ENCODE measurements at places on chromosomes 7 and 10.

GRCh38 chr10:51073453-51074237 lies 642 bp upstream of the PRKG1 start:
- peak; percentile 42 for DNase-seq

DNA sequence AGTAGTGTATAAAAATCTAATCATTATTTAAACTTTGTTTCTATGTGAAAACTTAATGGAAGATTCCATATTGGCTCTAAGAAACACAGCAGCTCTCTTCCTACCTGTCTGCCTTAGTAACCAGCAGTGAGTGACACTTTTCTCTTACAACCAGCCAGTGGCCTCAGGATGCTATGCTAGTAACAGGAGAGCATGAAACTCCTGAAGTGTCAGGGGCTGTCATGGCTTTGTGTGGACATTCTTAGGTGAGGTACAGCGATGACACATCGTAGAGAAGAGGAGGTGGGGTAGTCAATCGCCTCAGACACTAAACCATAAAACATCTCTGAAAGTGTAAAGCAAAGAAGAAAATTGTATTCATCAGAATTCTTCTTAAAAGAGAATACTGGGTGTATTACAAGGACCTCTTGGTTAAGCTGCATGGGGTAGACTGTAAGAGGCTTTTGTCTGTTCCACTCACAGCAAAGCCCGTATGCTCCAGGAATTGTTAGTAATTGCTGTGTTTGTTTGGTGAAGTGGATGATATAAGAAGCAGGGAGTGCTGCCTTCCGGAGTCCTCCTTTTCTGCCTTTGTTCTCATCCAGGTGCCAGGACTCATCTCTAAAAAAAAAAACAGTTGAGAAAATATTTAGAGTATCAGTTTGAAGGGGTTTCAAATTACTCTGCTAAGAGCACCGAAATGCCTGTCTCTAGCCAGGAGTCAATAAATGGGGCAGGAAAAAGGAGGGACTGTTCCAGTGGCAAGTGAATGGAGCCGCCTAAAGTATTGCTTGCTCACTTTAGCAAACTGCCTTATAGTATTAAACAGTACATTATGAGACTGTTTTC lies 518.8 kb downstream of the CNTNAP2 start:
- DNase-seq = no peak

GRCh38 chr10:123424537-123424936 lies 241.6 kb upstream of the GPR26 start:
- DNase-seq = no peak

DNA sequence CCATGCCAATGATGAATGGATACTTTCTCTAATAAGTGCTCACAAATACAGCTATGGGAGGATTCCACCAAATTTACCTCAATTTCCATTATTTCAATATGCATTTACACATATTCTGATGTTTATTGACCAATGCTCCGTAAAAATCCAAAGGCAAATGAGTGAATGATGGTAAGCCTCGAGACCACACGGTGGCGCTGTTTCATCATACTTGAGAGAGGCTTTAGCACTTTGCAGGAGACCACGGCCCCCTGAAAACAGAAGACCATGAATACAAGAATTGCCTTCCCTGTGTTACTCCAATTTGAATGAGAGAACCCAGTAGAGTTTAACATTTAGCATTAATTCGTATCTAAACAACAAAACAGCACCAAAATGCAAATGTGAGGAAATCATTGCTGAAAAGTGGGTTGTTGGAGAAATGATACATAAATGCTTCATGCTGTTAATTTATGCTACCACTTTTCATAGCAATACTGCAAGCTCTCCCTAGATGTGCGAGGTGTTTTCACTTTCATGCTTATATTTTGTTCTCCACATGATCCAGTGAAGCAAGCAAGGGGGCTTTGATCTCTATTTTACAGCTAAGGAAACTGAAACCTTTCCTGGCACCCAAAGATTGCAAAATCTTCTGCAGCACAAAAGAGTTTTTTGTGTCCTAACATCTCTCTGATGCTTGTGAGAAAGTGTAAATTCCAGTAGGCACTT lies 35.4 kb downstream of the TRIL start:
- peak; percentile 82 for DNase-seq

- DNase-seq = no peak
These were observed 4.2 kb upstream of the PILRA start for GRCh38 chr7:100369105-100369504.

DNA sequence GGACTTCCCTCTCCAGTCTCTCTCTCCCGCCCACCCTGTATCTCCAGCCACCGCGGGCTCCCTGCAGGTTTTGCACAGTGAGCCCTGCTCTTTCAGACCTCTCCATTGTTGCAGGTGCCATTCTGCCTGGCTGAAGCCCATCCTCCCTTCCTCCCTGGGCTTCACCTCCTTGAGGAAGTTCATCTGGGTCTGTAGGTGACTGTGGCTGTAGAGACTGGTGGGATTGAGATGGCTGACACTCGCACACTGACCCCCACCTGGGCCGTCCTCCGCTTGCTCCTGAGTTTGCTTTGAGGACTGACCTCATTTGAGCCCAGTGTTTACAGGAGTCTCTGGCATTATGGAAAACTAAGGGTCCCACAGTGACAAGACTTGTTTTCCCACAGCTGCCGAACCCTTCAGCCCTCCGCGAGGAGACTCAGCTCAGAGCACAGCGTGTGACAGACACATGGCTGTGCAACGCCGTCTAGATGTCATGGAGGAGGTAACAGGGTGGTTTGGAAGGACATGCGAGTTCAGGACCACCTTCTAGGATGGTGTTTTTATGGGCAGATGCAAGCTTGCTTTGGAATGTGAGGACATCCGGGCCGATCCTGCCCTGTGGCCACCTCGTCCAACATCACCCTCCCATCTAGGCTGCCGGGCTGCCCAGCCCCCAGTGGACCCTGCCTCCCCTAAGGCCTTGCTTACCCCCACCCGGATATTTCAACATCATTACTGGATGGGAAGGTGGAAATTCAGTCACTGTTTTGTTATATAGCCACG lies 9.3 kb downstream of the PLAC9 start:
- no peak for DNase-seq

DNA sequence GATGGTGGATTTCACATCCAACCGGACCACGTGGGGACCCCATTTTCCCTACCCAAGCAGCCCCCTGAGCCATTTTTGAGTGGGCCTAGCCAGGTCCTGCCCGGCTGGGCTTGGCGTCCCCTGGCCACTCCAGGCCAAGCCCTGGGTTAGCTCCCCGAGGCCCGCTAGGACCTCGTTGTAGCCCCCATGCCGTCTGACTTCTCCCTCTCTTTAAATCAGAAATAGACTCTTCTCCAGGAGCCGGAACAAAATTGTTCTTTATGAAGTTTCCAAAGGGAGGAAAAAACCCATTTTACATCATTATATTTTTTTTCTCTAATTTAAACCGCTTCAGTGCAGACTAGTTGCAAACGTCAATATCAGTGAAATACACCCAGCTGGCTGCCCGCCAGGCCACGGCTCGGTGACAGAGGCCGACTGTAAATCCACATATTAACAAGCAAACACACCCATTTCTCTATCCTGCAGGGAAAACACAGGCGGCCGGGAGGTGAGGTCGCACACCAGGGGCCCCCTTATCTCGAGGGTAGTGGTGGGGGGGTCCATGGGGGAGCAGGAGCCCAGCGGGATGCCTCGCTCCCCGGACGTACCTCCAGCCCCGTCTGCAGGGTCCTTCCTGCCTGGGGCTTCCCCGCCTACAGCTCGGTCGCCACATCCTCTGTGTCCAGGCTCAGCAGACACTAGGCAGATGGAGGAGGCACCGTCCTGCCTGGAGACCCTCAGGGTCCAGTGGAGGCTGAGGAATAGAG lies 72.7 kb downstream of the ELFN1 start:
- no peak for DNase-seq

DNA sequence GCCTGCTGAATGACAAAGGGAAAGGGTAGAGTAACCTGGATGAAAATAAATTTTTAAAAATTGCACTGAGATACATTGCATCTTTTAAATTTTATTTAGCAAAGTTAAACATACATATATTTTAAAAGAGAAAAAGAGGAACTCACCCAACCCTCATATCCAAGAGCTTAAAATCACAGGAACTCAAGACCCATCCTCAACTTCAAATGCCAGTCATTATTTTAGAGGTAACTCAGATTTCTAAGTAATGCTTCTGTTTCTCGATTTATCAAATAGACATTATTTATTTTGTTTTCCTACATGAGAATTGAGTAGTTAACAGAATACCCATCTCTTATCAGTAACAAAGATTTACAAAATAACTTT lies 32.4 kb upstream of the KMT2E start:
- no peak for DNase-seq

DNA sequence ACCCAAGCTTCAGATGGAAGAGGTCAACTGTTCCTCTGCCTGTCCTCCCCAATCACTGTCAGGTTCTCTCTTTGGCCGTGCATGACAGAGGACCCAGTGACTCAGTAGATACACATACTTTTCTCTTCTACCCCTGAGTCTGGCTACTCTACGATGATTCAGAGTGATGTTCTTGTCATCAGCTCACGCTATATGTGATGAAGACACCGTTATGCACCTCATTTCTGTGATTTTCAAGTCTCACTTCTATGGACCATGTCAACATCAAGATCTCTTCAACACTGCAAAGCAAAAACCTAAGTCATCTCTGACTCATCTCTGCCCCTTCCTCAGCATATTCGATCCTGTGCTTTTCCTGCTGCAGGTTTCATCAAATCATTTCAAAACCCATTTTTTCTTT lies 76.6 kb upstream of the DGKI start:
- no peak for DNase-seq

- DNase-seq = no peak
These were observed 488 bp downstream of the MTERF1 start for GRCh38 chr7:91880016-91880412.

- no peak for DNase-seq
These were observed 24.0 kb downstream of the HOXA1 start for GRCh38 chr7:27071622-27072390.

DNA sequence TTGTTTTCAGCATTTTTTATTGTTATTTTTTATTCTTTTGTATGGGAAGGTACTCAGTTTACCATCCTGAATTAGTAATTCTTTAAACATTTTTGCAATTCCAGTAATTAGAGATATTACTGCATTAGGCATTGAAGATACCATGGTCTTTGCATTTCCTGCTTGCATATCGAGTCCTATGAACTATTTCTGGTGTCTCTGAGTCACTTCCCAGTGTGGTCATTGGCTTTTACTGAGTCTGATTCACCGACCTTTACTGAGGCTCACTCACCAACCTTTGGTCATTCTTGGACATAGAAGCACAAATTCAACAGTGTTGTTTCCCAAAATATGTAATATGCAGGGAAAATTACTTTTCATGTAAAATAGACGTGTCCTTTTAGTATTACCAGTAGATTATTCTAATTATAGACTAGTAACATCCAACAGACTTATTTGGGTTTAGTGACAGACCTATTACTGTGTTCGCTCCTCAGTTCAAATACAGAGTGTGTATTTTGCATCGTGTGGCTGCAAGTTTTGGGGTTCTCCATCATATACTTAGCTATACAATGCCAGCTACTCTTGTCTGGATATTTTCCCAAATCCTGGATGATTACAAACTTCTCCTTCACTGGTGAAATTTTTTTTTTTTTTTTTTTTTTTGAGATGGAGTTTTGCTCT lies 180.7 kb upstream of the PRSS1 start:
- DNase-seq = no peak

GRCh38 chr7:46859963-46860475 lies 721.9 kb downstream of the TNS3 start:
- no peak for DNase-seq

GRCh38 chr7:79822620-79823240 lies 311.9 kb upstream of the GNAI1 start:
- no peak for DNase-seq

GRCh38 chr10:69091143-69091651 lies 3.3 kb downstream of the SRGN start:
- no peak for DNase-seq

DNA sequence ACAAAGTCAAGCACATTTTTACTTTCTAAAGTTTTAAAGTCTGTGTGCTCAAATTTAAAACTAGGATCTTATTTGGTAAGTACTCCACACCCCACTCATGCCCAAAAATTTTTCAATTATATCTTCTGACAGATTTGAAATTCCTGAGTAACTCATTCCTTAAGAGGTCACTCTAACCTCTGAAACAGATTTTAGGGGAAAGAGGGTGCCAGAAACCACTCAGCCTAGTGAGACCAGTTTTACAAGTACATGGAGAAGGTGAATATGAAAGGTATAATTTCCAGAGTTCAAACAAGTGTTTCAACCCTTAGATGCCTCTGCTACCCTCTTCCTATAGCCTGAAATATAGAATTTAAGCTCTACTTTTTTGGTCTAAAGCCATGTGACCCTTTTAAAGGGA lies 79.2 kb downstream of the C7orf25 start:
- DNase-seq = no peak

DNA sequence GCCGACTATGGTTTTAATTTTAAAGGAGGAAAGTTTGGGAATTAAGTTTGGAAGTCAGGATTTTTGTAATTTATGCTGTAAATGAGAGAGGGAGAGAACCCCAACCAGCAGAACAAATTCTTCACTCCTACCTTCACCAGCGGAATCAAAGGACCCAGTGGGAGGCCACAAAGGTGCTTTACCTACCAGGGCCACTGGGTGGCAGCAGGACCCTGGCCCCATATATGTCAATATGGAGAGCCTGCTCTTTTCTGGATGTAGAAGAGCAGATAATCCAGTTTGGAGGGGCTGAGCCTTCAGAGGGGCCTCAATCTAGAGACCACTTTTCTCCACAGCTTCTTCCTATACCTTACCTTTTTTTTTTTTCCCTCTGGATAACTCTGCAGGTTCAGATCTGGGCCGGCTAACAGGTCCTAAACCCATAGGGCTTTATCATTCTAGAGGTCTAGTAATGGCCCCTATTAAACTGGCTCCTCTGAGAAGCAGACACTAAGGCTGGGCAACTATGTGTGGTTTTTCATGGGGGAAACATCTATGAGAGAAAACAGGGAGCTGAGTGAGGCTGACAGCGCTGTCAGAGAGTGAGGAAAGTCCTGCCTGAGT lies 8.5 kb upstream of the SCD start:
- DNase-seq = peak; percentile 82

DNA sequence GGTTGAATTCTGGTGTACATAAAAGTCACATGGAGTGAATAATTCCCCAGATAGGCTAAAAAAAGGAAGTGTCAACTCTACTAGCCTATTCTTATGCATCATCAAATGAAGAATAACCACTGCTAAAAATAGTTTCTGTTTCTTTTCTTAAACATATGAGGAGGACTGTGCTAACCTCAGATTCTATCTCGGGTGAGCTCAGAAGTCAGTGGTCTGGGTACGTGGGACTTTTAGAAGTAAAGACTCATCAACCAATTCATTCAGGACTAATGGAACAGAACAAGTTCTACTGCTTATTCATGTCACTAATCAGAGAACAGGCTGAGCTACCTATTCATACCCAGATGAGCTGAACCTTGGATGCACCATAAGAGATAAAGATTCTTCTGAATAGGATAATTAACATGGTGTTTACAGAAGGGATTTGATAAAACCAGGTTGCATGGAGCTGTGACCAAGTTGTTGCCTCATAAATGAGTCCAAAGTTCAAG lies 9.5 kb upstream of the ASAH2 start:
- DNase-seq = no peak

- DNase-seq = no peak
These were observed 23.3 kb upstream of the SMARCD3 start for GRCh38 chr7:151271699-151272355.

GRCh38 chr7:77308792-77309191 lies 107.4 kb downstream of the GSAP start:
- DNase-seq = no peak

GRCh38 chr10:1659221-1659791 lies 78.0 kb downstream of the ADARB2 start:
- DNase-seq = no peak

Data from nephron progenitor cell (in vitro differentiated cells).